HS-5 (cell line): ENCODE measurements at places on chromosomes 3 and 15.

DNA sequence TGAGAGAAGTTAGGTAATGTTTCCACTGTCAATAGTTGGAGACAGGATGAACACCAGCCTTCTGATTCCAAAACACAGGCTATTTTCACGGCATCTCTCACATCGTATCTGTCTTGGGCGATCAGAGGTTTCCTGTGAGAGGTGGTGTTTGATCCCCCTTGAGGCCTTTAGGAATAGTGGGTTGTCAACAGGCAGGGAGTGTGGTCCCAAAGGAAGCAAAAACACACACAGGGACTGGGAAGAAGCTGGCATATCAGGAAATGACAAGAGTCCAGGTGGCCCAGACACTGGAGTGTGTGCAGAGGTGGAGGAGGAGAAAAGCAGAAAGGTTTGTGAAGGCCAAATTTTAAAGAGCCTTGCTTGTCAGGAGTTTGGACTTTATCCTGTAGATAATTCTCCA is 6.6 kb upstream of the MAGEF1 start:
- no peak for DNase-seq

GRCh38 chr3:126992216-126992615 is 9.3 kb downstream of the PLXNA1 start:
- DNase-seq: no peak

- DNase-seq: peak; percentile 42
These were observed 216.4 kb downstream of the MEIS2 start for GRCh38 chr15:36883713-36884517.

DNA sequence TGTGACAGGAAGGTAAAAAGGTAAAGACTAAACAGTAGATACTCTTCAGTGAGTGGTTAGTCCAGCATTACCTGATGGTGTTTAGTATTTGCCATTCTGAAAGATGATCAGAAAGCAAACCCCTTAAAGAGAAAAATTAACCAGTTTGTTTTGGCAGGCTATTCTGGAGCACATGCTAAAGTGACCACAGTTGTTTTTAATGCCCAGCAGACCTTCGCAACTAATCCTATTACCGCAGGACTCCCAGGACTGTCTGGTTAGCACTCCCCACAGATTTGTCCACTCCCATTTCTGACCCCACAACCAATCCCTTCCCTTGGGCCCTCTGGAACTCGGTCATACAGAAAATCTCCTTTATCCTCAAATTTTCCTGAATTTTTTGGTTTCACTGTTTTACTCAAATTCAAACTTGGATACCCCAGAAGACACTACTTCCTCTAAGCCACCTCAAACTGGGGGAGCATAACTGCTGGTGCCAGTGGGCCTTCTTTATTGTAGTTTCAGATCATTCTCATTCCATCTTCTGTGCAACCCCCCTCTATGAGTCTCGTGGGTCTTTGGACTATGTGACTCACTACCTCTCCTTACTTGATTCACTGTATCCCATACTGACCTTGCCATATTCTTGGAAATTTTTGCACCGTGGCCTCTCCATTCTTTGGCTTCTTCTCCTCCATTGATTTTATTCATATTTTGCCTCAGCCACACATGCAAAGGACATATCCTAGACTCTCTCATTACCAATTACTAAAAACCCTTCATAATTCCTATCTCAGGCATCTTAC is 104.4 kb downstream of the RBMS3 start:
- no peak for DNase-seq

- no peak for DNase-seq
These were observed 215.4 kb downstream of the ADAMTSL3 start for GRCh38 chr15:83869341-83869740.

DNA sequence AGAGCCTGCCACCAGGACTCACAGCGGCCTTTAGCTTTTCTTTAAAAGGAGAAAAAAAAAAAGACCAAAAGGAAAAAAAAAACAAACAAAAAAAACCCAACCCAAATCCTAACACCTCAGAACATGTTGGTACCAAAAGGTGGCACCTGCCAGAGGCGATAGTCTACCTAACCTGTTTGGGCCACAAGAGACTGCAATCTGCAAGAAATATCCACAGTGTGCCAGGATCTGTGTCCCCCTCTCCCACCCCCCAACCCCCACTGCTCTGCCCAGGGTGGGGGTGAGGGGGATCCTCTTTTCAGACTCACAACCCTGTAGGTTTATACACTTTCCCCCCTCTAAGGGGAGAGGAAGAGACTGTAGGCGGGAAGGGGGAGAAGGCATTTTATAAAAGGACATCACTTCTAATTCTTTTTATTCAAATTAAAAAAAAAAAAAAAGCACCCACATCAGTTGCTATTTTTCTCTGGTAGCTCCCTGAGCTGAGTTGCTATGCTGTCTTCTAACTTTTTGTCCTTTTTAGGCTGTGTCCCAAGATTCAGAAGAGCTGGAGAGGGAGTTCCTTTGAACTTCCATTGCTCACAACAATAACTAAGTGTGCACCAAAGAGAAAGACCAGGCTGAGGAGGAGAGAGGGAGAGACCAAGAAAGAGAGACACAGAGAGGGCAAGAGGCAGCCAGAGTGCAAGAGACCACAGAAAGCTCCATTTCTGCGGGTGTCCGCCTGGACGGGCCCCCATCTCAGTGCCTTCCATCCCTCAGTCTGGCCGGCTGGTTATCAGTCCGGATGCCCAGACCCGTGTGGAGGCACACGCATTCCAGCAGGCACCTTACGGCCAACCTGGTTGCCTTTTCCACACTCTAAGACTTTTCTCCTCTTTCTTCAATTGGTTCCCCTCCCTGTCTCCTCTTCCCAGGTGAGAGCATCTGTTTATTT is 48.9 kb downstream of the TLE3 start:
- DNase-seq: no peak

DNA sequence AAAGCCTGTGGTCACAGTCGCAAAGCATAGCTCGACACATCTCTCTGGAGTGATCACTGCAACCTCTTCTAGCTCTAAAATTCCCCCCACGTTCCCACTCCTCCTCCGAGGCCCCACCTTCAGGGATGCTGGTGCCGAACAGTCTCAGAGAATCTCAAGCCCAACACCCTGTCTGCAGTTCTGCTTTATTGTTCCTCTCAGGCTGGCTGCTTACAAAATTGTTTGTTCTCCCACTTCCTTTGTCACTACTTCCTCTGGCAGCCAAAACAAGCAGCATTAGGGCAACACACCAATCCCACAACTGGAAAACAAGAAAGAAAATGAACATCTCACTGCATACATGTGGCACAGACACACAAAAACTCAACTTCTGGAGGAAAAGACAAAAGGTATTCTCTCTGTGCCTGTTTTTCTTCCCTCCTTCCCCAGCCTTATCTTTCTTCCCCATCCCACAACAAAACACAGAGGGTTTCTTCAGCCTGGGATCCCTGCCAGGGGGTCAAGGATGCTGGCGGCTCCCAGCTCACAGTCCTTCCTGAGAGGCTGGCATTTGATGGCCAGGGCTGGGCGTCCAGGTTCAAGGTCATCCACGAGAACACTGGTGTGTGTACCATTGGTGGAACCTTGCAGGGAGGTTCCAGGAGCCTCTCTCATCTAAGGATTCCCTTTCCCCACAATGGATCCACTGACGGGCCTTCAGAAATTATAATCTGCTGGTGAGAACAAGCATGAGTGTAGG is 108.4 kb downstream of the TMCO5A start:
- DNase-seq: no peak

DNA sequence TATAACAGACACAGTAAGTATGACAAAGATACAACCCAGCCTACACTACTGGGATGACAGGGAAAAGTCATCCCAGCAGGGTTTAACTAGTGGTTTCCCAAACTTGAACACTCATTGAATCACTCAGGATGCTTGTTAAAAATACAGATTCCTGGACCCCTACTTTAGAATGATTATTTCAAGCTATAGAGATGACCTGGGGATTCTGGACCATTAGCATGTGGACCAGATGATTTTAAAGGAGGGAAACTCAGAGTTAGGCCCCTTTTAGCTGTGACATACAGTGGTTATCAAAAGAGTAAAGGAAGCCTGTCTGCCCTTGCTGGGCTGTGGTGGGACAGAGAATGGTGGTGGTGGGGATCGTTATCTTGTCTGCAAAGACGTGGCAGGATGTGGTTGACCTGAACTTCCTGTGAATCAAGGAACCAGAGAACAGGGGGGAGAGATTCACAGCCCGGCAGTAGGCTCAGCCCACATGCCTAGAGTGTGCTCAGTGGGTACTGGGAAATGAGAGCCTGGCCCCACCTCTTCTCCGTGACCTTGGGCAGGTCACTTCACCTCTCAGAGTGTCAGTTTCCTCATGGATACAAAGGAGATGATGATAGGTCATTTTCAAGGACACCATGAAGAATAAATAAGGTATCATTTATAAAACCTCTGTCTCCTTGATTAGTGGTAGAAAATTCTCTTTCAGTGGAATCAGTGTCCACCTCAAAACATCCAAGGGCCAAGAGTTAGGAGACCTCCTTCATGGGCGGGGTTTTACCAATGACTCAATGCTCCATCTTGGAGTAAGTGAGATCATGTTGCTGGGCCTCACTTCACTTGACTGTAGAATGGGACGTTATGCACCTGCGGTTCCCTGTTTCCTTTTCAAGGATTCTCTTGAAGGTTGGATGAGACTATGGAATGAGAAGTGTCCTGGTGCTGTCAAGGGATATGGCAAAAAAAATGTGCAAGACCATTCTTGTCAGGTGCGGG is 306.5 kb downstream of the RPLP1 start:
- DNase-seq: no peak

DNA sequence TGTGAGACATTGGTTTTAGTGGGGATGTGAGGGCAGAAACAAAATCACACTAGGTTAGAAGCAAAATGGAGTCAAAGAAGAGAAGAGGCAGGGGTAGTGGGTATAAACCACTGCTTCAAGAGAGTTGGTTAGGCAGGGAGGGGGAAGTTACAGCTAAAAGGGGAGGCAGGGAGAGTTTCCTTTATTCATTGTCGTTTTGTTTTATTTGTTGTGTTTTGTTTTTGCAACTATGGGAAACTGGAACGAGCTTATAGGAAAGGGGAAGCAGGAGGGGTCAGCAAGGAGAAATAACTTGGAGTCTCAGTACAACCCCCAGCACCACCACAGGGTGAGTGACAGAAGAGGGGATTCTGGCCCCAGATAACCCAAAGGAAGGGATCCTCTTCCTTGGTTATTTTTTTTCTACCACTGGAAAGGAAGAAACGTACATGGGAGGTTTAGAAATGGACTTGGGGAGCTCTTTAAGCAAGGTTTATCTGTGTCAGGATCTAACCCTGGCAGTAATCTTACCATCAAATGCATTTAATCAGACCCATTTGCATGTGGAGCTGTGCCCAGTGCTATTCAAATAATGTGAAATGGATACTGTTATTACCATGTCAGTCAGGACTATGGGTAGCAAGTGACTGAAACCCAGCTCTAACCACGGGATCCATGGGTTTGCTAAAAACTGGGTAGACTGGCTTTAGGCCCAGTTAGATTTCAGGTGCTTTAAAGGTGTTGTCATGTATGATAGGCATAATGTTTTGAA is 68.7 kb downstream of the CCNL1 start:
- no peak for DNase-seq

DNA sequence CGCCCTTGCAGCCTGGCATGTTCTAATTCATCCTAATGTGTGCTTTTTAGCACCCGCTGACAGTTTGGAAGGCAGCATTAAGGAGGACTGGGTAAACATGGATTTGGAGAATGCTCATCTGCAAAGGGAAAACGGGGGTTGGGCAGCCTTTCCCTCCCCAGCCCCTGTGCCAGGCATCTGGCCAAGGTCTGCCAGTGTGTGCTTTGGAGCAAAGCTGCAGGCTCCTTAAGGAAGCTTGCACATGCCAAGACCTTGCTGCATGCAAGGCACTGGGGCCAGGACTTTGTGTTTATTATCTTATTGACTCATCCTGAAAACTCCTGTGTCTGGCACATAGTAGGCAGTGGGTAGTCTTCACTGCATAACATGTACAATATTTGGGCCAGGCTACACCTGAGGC is 20.1 kb downstream of the FAM3D start:
- no peak for DNase-seq

GRCh38 chr15:50440932-50441331 is 16.7 kb downstream of the USP8 start:
- no peak for DNase-seq

DNA sequence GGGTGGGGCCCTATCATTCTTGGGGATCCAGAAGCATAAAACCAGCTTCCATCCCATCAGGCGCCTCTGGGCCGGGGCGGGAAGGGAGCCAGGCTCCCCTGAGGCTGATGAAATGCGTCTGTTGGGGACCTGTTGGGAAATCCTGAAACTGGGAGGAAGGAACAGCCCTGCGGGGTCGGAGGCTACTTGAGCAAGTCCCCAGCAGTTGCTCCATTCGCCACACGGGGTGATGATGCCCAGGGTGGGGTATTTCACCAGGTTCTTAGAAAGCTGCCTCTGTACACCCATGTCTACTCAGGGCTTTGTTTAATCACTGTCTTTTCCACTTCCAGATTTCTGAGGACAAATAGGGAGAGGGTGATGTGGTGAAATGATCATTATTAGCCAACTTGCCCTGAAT is 25.4 kb upstream of the TSEN2 start:
- no peak for DNase-seq

- no peak for DNase-seq
These were observed 90.1 kb downstream of the TMCO5A start for GRCh38 chr15:38024293-38025091.

GRCh38 chr15:85580879-85581278 is 200.5 kb downstream of the AKAP13 start:
- DNase-seq: no peak

- DNase-seq: peak; percentile 40
These were observed 45.2 kb upstream of the GOLGA8B start for GRCh38 chr15:34628577-34629152.

GRCh38 chr15:49464522-49464921 is 41.5 kb downstream of the FGF7 start:
- DNase-seq: no peak

DNA sequence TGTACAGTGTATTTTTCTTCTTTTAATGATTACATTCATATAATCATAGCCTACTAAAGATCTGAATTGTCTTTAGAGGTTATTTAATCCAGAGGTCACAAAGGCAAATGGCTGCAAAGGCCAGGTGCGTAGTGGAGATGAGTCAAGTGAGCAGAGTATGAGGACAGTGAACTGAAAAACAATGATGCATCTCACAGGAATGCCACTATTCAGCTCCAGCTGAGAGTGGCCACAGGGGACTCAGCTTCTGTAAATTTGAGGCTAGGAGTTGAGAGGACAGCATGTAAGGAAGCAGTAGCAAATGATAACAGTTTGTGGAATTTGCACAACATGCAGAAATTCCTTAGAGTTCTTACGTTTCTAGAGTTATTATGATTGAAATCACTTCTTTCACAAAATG is 50.4 kb downstream of the COL6A5 start:
- DNase-seq: peak; percentile 76
